GM19239 (cell line): ENCODE measurements at places on chromosomes 1 and 21.

- no peak for DNase-seq
Observed at GRCh38 chr21:35768187-35768586, 292.1 kb downstream of the SETD4 start.

GRCh38 chr21:31558189-31558961, 101.1 kb upstream of the SOD1 start:
- DNase-seq: no peak

DNA sequence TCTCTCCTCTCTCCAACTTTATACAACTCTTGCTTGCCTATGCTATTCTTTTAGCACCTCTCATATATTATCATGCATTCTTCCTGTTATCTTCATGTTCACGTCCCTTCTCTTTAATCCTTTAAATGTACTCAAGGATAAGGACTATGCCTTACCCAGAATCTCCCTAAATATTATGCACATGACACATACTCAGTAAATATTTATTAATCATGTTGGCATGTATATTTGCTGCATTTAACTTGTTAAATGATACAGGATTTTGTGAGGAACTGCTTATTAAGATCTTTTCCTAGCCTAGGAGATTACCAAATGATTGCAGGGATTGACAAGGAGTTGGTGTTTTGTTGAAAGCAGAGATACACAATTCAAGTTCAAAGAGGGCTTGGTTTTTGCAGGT, 109.4 kb downstream of the RGS2 start:
- DNase-seq: no peak

GRCh38 chr1:223288826-223289225, 75.2 kb downstream of the SUSD4 start:
- DNase-seq: no peak

DNA sequence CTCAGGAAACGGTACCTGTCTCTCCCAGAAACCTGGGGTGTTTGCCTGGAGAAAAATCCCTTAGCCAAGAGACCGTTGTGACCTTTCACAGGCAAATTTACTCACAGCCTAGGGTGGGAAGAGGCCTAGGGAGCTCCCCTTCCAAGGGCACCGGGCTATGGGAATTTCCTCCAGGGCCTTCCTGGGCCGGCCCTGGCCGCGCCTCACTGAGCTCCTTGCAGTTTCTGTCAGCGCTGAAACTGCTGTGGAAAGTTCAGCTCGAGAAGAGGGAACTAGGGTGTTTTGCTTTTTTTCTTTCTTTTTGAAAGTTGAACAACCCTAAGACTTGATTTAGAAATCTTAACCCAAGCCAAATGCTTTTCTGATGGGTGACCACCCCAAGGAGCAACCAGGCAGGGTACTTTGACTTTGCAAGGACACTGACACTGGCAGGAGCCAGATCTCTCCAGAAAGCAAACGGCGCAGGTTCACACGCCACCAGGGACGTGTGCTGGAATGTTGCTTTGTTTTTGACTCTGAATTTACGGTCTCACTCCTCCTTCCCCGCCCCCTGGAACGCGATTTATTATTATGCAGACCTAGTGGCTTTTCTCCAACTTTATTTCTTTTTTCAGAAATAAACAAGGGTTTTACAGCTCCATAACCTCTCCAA, 229.6 kb upstream of the JUN start:
- no peak for DNase-seq

- DNase-seq: no peak
Observed at GRCh38 chr1:169003864-169004516, 102.5 kb upstream of the ATP1B1 start.

GRCh38 chr21:32233722-32234301, 45.0 kb downstream of the MIS18A start:
- DNase-seq: no peak

DNA sequence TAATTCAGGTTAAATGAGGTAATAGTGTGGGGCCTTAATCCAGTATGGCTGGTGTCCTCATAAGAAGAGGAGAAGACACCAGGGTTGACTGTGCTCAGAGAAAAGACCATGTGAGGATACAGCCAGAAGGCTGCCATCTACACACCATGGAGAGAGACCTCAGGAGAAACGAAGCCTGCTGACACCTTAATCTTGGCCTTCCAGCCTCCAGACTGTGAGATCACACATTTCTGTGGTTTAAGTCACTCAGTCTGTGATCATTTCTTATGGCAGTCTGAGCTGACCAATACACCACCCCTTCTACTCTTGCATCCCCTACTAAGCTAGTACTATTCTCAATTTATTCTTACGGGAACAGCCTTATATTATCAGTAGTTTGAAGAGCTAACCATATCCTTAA, 310.0 kb downstream of the ZP4 start:
- DNase-seq: no peak

GRCh38 chr1:28548318-28548717, 4.6 kb upstream of the TRNAU1AP start:
- DNase-seq: no peak
